Myocyte (in vitro differentiated cells): ENCODE measurements at places on chromosomes 16 and 17.

GRCh38 chr17:48236681-48237134, 129.1 kb downstream of the SNX11 start:
- no peak for DNase-seq

DNA sequence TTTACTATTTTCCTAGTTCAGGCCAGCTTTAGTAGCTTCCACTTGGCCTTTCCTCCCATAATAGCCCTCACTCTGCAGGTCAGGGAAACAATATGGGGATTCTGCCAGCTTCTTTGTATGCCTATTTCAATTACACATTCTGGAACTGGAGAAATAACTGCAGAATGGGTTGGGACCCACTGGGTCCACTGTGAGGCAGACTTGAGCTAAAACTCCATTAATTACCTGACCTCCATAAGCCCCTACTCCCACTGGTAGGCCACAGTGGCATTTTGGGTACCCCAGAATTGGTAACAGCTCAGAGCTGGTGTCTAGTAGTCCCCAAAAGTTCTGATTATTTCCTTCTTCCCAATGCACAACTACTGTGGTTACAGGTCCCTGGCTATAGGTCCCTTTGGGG, 16.7 kb upstream of the TENT4B start:
- DNase-seq, result no peak

DNA sequence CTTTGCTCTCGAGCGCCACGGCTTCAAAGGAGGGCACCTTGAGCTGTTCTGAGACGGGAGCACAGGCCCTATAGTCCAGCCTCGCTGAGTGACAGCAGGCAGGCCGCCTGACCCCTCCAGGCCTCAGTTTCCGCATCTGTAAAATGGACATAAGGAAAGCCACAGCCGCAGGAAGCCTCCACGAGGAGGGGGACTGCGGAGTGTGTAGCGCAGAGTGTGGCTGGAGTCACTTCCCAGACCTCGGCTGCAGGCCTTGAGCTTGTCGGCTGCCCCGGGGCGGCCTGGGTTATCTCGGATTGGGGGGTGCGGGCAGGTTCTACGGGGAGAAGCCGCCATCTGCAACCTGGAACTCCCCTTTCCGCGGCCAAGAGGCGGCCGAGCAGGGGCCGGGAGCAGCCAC, 40.8 kb downstream of the ZFPM1 start:
- no peak for DNase-seq

- no peak for DNase-seq
Measured at GRCh38 chr17:78131172-78132083, 857 bp downstream of the TMC8 start.

DNA sequence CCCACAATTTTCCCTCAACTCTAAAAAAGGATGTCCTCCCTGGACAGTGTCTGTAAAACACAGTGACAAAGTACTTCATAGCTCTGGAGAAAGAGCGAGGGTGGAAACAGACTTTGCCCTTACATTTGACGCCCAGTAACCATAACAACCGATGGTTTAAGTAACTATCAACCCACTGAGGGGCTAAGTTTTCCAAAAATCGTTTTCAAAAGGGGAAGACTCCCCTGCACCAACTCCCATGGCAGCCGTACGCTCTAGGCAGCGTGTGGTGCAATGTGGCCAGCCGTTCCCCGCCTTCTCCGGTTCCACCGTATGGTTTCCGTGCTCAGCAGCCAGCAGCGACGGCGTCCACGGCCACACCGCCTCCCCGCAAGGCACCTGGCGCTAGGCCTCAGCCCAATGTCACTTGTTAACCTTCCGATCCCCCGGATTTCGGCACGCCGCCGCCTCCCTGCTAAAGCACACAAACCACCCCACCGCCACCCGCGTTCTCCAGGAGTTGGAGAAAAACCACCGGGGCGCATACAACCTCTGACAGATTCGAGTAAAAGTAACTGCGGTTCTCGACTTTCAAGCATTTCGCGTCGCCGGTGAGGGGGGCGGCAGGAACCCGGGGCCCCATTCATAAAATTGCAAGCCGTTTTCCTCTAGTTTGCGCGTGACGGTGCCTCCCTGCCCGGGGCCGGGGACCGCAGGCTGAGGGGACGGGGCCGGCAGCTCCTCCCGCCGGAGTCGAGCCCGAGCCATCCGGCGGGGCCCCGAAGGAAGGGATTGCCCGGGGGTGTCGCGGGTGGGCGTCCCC, 661 bp downstream of the TEX2 start:
- DNase-seq, result peak; percentile 87

DNA sequence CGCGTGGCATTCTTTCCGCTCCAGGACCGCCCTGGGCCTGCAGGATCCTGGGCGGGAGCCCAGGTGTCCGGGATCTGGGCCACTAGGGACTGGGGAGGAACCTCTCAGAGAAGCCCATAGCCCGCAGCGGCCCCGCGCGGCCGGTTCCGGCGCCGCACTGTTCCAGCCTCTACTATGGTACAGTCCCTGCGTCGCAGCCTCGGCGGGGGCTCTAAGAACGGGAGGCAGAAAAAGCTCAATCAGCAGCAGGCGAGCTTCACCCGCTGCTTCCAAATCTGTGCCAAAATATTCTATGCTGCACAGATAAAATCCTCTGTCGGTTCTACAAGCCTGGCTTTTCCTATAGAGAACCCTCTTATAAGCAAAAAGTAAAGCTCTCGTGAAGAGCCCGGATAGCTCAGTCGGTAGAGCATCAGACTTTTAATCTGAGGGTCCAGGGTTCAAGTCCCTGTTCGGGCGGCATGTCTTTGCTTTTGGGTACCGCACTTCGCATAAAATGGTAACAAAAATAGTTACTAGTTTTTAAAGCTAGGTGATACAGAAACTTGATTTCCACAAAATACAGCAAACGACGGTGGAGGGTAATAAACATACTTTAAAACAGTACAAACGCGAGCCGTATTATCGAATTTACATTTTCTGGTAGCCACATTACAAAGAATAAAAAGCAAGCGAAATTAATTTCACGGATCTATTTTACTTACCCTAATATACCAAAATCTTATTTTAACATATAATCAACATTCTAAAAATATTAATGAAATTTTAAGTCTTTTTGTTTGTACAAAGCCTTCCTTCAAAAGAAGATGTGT, 661 bp upstream of the ALOXE3 start:
- peak; percentile 82 for DNase-seq

DNA sequence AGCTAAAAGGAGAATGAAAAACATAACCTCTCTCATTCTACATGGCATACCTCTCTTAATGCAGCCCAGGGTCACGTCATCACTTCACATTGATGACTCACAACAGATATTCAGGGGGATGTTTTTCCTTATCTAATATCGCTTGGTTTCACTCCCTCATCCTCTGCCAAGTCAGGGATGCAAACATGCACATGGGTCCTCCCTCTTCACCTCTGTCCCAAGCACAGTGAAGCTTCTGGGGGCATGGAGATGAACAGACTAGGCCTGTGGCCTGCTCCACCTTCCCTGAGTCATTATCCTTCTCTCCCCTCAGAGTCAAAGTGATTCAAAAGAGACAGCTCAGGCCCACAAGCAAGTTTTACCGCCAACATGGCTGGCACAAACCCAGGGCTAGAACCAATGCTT, 2.3 kb upstream of the MT2A start:
- DNase-seq, result peak; percentile 50

DNA sequence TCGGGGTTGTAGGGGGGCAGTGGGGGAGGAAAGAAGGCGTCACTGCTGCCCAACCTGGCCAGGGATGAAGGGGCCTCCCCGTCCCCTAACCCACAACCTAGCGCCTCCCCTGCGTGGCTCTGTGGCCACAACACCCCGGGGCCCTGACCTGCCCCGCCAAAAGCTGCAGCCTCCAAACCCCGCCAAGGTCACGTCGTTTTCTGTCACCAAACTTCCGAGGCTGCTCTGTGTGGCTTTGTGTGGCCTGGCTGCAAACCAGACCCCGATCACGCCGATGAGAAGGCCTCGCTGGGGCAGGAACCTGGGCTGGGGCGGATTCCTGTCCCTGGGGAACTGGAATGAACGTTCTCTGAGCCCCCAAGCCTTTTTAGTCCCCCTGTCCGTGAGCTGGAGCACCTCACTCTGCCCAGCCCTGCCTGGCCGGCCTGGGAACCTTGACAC, 30.5 kb upstream of the CIBAR2 start:
- no peak for DNase-seq

DNA sequence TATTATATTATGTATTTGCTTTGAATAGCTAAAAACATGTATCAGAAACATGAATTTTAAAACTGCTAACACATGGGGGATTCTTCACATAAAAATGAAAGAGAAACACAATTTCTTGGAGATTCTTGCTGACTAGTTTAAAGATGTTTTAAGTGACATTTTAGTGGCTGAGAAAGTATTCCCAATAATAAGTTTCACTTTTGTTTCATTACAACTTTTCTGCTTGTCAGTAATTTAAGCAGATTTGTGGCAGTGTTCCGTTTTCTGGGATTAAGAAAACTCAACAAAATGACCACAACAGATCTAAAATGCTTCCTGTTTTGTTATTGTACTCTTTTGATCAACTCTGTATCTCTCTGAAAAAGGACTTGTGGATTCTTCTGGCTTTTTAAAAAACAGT, 75.9 kb downstream of the NLK start:
- DNase-seq, result no peak

DNA sequence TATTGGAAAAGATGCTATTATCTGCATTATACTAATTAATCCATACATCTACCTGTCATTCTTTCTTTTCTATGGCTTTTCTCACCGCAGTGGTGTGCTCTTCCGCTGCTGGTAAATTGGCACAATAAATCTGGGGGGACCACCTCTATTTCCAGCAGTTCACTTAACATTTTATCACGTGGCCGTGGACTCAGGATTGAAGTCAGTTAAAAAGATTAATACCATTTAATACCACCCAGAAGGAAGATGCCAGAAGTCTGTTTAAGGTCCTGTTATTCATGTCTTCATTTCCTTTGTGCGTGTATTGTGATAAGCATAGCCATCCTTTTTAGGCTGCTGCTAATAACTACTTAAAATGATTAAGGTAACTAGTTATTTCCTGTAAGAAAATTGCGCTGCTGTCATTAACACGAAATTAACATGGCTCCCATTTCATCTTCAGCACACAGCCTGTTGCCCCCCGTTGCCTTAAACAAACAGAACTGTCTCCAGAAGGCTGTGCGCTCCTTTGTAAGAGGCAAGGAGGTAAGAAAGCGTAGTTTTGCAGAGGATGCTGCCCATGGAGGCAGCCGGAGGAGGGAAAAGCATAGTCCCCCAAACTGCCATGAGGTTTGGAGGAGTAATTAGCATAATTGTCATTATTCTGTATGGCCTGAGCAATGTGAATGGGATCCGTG, 414.4 kb downstream of the UTP18 start:
- DNase-seq, result no peak

DNA sequence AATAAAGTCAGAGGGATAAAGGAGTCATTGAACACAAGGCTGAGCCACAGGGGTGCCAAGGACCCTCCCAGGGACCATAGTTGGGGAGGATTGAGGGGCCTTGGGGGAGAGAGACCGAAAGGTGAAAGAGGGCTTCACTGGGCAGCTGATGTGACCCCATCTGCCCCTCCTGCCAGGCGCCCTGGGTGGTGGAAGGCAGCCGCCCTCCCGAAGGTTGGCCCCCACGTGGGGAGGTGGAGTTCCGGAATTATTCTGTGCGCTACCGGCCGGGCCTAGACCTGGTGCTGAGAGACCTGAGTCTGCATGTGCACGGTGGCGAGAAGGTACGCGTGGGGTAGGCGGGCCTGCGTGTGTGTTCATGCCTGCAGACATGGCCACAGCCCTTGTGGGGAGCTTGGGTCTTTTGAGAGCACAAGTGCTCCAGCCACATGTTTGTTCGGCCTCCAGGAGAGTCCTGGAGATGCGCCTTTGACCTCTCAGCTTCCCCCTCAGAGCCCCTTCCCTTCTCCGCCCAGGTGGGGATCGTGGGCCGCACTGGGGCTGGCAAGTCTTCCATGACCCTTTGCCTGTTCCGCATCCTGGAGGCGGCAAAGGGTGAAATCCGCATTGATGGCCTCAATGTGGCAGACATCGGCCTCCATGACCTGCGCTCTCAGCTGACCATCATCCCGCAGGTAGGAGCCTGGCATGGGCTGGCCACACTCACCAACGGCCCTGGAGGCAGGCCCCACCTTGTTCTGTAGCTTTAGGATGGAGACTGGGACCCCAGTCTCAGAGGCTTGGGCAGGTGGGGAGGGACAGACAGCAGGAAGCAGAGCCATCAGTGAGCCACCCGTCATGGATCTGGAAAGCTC, 24.1 kb downstream of the ANKRD40 start:
- no peak for DNase-seq

- DNase-seq, result no peak
Measured at GRCh38 chr17:80528536-80528935, 16.1 kb upstream of the RPTOR start.

DNA sequence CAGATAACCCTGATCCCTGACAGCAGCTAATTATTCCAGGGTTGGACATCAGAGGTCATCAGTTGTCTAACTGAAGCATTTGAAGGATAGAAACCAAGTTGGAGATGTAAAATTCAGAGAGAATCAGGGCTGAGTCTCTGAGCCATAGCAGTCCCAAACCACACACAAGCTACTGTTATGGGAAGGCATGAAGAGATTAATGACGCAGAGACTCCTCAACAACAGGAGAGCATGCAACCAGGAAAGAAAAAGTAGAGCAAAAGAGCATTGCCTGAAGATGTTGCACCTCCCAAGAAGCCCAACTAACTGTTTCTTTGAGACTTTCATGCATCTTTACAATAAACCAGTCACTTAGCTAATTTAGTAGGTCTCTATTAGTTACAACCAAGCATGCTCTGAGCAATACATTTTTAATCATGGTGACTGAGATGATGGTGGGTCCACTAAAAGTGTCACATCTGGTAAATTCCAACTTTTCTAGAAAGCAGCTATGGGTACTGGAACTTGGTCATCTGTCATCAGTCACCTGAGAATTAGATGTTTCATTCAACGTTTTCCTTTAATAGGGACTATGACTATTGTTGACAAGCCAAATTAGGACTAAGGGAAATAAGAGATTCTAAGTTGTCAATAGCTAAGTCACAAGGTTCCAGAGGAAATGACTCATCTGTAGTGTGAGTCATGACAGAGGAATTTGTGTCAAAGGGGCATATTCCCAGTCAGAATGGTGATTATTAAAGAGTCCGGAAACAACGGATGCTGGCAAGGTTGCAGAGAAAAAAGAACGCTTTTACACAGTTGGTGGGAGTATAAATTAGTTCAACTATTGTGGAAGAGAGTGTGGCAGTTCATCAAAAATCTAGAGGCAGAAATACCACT, 239.8 kb downstream of the CHD9NB start:
- DNase-seq, result peak; percentile 61

DNA sequence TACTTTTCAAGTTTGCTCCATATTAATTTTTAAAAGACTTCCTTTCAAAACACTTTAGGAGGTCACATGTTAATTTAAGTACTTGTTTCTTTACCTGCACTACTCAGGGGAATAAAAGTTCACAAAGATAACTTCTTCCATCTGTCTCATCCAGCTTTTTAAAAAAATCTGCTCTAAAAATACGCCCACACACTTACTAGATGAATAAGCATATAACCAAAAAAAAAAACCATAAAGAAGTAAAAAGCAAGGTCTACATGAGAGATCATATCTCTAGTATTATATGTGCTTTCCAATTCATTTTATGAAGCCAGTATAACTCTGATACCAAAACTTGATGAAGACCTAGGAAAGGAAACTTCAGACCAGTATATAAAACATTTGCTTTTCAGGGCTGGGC, 17.2 kb downstream of the SKAP1 start:
- no peak for DNase-seq
